ENCODE measurements at places on chromosomes 3 and 15.

DNA sequence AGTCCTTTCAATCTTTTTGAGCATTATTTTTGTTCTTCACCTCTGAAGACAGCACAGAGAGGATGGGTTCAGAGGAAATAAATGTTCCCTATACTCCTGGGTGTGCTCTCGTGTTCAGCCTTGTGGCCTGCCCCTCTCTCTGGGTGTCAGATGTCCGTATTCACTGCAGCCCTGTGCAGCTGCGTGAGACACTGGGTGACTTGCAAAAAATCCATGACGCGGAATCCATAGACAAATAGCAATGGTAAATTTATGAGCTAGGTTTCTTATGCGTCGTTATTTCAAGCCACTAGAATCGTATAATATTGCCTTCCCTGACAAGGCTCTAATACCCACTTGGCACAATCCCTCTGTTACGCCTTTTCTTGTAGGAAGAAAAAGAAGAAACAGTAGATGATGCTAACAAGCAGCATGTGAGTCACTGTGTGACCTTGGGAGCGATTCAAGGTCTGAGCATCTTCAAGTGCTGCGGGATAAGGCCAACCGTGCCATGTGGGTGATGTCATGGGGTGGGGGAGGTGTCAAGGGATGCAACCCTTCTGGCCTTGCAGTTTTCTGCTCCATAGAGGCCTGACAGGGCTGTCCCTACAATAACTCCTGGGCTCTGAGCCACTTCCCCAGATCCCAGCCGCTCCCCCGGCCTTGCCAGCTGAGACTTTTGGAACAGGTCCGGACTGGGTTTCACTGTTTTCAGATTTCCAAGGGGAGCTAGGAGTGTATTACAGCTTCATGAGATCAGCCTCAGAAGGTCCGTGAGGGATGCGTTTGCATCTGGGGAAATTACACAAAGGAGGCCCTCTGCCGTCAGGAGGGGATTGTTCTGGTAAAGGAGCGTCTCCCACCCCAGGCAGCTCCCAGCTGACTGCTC is 47.6 kb upstream of the POMGNT2 start:
- no peak for DNase-seq

- DNase-seq, result no peak
These were observed 95.4 kb downstream of the ABHD5 start for GRCh38 chr3:43786102-43786501.

DNA sequence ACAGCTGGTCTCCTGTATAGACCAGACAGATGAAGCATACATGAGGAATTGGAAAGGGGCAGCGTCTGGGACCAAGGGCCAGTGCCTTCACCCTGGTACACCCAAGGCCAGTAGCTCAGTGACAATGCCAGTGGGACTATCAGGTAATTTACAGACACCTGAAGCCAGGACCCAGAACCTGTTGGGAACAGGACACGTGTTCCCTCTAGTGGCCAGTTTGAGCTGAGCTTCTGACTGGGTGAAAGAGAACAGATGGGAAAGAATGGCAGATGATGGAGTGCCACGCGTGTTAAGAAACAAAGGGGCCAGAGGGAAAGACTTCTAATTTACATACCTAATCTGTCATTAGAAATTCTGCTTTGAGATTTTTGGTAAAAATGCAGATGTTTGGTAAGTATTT is 5.1 kb upstream of the SLC25A38 start:
- DNase-seq, result no peak

DNA sequence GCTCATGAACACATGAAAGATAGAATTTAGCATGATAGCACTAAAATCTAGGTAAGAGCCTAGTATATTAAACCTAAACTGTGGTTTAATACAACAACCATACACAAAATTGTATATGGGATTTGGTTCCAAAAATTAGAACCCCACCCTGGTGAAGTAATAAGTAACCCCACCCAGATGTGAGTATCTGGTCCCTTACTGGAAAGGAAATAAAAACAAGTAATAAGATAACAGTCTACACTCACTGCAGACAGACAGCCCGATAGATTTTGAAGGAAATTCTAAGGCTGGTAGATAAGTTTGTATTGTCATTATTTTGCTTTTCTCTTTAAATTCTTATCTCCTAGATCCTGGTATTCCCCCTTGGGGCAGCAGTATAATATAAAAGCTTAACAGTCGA is 184.9 kb downstream of the ZBTB20 start:
- DNase-seq, result no peak

DNA sequence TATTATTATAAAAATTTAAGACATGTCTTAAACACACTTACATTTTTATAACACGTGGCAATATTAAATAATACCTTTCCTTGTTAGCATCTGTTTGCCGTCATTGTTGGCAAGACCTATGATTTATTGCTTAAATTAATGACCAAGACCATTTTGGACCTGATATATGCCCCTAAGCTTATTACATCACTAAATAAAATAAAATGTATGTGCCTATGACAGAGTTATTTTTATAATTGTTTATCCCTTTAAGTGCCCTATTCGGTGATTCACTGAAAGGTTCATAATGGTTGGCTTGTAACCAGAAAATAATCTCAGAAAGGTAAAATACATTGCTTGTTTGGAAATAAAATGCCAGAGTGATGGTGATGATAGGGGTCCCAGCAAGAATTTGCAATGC is 17.5 kb downstream of the CDIN1 start:
- DNase-seq, result no peak

GRCh38 chr15:80480909-80481308 is 76.7 kb downstream of the ARNT2 start:
- peak; percentile 99 for DNase-seq

GRCh38 chr15:68228971-68229385 is 550 bp downstream of the CLN6 start:
- DNase-seq, result peak; percentile 29

GRCh38 chr3:82000773-82001172 is 239.3 kb upstream of the GBE1 start:
- no peak for DNase-seq

DNA sequence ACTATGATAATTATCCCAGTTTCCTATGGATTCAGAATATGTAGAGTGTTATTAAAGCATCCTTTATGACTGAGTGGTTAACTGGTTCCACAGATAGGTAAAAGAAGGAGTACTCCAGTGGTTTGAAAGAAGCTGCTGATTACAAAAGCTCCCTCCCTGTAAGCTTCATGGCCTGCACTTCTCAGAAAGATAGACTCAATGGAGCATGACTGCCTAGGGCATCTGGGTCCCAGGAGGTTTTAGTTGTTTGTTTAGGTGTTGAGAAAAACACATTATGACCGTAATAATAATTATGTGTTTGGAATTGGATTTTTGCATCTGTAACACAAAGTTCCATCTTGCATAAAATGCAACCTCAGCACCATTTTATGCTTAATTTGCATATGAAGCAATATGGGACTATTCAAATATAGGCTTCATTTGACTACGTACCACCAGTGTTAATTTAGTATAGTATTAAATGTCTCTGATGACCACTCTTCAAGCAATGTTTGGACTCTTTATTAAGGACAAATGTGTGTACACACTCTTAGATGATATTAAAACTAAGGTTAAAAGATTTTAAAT is 121.1 kb downstream of the ROBO2 start:
- no peak for DNase-seq

DNA sequence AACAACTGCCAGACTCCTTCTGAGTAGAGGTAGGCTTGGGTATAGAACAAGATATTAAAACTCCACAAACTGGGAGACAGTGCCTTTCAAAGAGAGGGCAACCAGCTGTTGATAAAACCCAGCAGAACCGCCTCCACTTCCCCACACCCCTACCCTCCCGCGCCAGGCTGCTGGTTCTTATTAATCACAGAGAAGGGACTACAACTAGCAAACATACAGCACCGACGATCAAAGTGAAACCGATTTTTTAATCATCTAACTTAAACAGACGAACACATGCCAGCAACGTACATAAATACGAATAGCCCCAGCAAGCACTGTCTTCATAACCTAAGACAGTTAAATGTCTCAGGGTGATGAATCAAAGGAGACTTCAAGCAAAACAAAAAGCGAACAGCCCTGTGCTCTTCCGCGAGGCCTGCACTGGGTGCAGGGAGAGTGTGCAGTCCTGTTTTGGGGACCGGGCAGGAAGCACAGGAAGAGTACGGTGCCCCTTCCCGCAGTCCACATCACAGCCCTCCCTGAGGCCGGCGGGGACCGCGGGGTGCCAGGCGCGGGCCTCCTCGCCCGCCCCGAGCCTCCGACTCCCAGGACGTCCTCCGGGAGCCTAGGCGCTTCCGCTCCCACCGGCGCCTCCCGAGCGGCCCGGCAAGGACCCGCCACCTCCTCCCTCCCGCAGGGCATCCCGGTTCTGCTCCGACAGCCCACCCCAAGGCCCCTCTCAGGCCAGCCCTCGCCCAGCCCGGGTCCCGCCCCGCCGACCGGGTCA is 75.1 kb upstream of the VGLL4 start:
- peak; percentile 31 for DNase-seq

DNA sequence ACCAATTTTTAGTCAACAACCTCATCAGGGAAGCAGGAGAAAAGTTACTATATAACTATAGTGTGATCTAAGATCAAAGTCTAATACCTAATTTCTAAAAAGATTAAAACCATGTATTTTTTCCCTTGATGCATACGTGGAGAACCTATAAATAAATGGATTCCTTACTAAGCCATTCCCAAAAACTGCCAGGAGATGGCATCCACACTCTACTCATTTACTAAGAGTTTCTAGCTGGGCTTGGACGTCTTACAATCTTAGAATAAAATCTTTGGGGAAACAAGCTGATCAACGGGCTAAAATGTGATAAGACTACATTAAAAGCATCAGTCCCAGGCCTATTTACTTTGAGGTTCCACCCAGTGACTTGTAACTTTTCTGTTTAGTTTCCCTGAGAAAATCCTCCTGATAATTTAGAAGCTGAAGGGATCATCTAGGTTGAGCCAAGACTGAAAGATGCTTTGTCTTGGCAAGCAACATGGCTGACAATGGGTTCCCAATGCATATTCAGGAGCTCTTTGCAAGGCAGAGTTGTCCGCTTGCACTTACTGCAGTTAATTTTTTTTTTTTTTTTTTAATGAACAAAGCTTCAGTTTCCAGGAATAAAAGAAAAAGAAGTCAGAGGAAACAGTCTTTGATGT is 85.5 kb upstream of the FGF12 start:
- no peak for DNase-seq

- no peak for DNase-seq
These were observed 6.5 kb upstream of the DNAJB8 start for GRCh38 chr3:128473180-128473519.

DNA sequence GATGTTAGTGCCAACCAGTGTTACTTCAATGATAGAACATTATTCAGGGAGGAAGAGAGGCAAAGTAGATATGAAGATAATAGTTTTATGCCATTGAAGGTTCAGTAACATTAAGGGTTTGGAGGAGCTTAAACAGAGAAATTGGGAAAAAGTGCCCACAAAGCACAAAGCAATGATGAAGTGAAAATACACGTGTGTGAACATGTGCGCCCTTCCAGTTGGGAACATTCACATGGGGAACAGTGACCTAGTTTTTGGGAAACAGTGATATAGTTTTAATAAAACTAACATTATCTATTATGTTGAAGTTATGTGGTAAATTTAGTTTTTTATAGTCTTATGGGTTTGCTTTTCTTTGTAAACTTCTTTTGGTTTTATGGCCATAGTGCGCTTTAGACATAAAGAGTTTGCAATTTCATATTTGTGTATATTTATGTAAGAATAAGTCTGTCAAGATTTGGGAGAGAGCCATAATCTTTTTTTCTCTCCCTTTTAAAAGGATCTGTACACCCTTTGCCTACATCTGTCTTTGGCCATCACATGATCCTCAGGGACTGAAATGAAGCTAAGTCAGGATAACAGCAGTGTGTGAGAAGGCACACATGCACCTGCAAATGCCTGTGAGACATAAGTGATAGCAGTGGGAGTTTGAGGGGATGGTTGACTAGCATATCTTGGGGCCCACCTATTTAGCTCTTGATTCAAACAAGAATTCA is 450.3 kb upstream of the THRB start:
- no peak for DNase-seq

- DNase-seq, result no peak
These were observed 124.6 kb upstream of the SGO1 start for GRCh38 chr3:20310629-20311028.

- DNase-seq, result no peak
These were observed 36.1 kb upstream of the MCF2L2 start for GRCh38 chr3:183464480-183464879.

DNA sequence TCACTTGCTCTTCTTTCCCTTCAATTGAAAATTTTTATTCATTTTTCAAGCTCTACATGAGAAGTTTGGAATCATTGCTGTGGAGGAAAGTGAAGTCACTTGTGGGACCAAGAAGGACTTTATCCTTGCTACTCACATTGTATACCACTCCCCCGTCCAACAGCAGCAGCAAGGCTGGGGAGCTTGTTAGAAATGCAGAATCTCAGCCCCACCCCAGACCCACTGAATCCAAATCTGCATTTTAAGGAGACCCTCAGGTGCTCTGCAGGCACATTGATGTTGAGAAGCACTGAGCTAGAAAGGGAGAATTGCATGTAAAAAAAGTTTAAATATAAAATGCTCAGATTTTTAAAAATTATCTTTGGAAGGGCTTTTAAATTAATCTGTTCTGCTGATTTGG is 202.3 kb upstream of the MRPL3 start:
- no peak for DNase-seq

DNA sequence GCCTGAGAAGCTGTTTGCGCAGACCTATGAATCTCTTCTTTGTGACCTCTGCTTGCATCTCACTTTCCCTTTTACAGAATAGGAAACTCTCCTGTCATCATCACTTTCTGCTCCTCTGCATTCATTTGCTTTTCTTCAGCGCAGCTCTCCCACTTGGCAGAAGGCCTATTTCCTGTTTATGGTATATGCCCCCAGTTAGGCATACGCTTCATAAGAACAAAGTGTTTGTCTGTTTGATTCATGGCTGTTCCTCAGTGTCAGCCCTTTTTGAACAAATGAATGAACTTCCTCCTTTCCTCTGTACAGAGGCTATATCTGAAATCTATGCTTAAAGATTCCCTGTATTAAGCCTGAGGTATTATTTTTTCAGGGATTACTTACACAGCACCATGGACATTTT is 1216.9 kb upstream of the GBE1 start:
- no peak for DNase-seq

- DNase-seq, result no peak
These were observed 292 bp downstream of the USP4 start for GRCh38 chr3:49339581-49339940.

GRCh38 chr15:39963786-39964185 is 29.9 kb downstream of the EIF2AK4 start:
- no peak for DNase-seq

Data from HS-27A (cell line).